ENCODE measurements at places on chromosomes 4 and X.

DNA sequence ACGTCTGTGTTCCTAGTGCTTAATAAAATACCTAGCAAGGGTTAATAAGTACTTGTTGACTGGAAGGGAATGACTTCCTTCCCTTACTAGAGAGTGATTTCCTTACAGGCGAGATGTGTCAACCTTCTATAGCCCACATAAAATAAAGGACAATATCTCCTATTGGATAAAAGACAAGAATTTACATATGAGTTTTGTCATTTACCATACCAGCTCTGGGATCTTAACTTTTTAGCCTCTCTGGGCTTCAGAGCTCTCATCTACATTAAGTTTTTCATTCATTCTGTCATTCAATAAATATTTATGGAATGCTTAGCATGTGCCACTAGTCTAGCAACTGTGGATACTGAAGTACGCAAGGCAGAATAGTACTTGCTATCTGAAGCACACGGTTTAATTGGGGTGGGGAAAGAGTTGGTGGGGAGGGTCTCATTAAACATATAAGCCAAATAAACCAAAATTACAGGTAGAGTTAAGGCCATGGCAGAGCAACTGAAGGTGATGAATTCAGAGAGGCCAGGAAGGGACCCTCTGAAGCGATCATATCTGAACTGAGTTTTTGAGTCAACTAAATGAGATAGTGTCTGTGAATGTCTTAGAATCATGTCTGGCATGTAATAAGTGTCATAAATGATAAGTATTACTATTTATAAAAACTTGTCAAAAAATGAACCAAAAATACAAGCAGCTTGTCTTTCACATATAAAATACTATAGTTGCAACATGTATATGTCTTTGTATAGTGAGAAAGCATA, 91.6 kb upstream of the BMP2K start:
- DNase-seq = no peak

- DNase-seq = no peak
Observed at GRCh38 chrX:16885628-16886027, 15.5 kb upstream of the RBBP7 start.

DNA sequence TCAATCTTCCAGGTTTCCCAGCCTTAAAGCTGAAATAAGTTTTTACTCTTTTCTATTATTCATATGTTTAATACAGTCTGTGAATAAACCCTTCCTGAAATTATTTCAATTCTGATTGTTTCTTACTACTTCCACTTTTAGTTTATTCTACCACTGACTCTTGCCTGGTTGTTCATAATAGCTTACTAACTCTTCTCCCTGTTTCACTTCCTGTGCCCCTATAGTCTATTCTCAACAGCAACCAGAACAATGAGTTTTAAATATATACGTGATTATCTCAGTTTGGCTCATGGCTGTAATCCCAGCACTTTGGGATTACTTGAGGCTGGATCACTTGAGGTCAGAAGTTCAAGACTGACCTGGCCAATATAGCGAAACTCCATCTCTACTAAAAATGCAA, 408.0 kb upstream of the SPOCK3 start:
- DNase-seq = no peak

DNA sequence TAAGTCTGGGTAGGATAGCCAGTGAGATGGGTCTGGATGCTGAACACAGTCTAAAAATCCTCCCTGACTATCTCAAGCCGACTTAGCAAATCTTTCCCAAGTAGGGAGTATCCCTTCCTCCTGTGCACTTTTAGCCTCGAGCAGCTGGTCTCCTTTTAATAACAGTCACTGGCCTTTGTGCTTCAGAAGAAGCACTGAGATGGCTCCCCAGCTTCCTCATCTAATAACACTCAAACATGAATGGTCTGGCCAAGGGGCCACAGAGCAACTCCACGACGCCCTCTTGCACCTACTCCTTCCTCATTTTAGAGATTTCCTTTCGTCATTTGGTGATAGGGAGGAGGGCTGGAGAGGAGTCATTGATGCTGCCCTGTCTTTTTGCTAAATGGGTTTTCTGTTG, 78.8 kb upstream of the TMEM150C start:
- no peak for DNase-seq

- DNase-seq = no peak
Observed at GRCh38 chrX:136476501-136476900, 11.2 kb upstream of the BRS3 start.

DNA sequence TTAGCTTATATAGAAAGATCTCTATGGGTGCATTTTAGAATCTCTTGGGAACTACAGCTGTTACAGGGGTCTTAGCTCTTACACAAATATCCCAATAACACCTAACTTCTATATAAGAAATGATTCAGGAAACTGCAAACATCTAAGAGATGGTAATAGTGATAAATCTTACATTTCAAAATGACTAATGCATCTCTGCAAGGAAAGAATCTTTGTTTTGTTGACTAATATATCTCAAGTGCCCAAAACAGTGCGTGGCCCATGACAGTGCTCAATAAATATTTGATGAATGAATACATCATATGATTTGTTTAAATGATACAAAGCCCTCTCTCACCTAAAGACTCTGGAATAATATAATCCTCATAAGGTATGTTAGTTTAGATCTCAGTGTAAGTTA, 47.5 kb downstream of the CENPE start:
- no peak for DNase-seq

- DNase-seq = no peak
Observed at GRCh38 chrX:39840133-39840532, 257.6 kb downstream of the BCOR start.

- DNase-seq = peak; percentile 46
Observed at GRCh38 chrX:96770315-96770714, 85.7 kb downstream of the DIAPH2 start.

GRCh38 chr4:121185960-121186359, 21.8 kb upstream of the TNIP3 start:
- DNase-seq = no peak

DNA sequence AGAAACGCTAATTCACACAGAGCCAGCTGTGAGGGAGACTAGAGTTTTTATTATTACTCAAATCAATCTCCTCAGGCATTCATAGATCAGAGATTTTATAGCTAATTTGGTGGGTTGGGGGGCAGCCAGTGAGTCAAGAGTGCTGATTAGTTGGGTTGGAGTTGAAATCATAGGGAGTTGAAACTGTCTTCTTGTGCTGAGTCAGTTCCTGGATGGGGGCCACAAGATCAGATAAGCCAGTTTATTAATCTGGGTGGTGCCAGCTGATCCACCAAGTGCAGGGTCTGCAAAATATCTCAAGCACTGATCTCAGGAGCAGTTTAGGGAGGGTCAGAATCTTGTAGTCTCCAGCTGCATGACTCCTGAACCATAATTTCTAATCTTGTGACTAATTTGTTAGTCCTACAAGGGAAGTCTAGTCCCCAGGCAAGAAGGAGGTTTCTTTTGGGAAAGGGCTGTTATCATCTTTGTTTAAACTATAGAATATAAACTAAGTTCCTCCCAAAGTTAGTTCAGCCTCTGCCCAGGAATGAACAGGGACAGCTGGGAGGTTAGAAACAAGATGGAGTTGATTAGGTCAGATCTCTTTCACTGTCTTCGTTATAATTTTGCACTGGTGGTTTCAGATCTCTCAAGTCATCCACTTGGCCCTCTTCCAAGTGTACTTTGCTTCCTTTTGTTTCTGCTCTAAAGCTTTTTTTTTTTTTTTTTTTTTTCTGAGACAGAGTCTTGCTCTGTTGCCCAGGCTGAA, 5.4 kb upstream of the NAA11 start:
- DNase-seq = no peak

GRCh38 chrX:131827935-131828334, 195.2 kb upstream of the STK26 start:
- peak; percentile 87 for DNase-seq

- DNase-seq = no peak
Observed at GRCh38 chrX:154074199-154074598, 23.3 kb downstream of the MECP2 start.

DNA sequence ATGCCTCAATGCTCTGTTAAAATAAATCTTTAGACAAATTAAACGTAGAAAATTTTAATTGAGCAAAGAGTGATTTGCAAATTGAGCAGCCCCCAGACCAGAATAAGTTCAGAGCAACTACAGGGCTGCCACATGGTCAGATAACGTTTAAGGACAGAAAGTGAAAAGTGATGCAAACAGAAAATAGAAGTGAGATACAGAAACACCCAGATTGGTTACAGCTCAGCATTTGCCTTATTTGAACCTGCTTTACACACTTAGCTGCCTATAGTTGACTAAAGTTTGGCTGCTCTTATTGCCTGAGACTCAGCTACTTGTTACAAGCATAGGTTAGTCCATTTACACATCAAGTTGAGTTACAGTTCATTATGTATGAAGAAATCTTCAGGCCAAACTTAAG, 1800.8 kb upstream of the PCDH10 start:
- DNase-seq = no peak

- no peak for DNase-seq
Observed at GRCh38 chr4:18209448-18209847, 187.9 kb upstream of the LCORL start.

- no peak for DNase-seq
Observed at GRCh38 chr4:182338063-182338462, 94.9 kb downstream of the TENM3 start.

DNA sequence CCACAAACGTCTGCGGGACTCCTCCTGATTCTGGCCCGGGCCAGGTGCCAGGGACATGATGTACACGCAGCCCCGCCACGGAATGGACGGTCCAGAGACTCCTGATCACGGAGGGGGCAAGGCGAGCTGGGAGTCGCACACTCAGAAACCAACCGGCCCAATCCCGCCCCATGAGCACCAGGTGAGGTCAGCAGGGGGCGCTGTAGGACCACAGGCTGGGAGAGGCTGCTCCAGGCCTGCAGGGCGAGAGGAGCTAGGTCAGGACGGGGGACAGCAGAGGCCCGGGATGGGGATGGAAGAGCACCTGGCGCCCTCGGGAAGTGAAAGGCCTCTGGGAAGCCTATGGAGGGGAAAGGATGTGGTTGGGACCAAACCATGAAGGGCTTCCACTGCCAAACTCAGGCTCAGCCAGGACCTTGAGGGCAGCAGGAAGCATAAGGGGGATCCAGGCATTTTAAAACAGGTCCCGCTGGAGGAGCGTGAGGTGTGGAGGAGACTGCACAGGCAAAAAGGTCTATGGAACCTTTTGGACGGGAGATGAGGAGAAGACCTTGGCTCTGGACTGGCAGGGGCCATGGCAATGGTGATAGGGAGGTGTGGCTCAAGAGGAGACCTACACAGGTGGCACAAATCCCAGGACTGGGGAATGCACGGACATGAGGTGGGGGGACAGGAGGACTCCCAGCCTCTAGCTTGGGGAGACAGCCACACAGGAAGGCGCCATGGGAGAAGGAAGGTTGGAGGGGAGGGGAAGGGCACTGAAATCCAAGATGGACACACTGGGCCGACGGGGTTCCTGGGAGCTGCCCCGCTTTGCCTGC, 79.2 kb downstream of the MTMR1 start:
- peak; percentile 69 for DNase-seq

DNA sequence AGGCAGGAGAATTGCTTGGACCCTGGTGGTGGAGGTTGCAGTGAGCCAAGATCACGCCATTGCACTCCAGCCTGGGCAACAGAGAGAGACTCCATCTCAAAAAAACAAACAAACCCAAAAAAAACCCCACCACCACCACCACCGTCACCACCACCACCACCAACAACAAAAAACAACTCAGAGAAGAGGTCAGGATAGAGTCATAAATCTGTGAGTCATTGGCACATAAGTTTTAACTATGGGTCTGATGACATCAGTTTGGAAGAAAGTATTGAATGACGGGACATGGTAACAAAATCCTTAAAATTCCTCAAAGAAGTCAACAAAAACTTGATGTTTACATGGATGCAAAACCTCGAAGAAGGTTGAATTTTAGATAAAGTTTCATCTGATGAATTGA, 288.0 kb upstream of the SFRP2 start:
- no peak for DNase-seq

GRCh38 chr4:145058256-145058655, 39.7 kb downstream of the ANAPC10 start:
- peak; percentile 19 for DNase-seq
